Placental pericyte (primary cell): ENCODE measurements at places on chromosomes 5 and 9. TPM values are rescaled to one million over a fixed set of nuclear protein-coding genes. Genes with fewer than 3 reads are reported as not detected.

Gene MYOT
- not detected in 2 replicates for total RNA-seq

Gene AP3S1
- total RNA-seq: 84.7 and 96.2 TPM in 2 replicates

Gene SEC24A
- 32.4 and 48.7 TPM in 2 replicates for total RNA-seq

Gene SHOC1
- under 0.01 and 0.14 TPM in 2 replicates for total RNA-seq

Gene PLAC8L1
- total RNA-seq: not detected in 2 replicates

Gene RFK
- total RNA-seq: 16.9 and 29.5 TPM in 2 replicates

Gene DCTN3
- total RNA-seq: 68.3 and 81.2 TPM in 2 replicates

Gene ANXA2R
- total RNA-seq: 2.0 and 3.4 TPM in 2 replicates

Gene NIM1K
- 0.43 and 0.44 TPM in 2 replicates for total RNA-seq

Gene SLC25A2
- 0.44 and 2.0 TPM in 2 replicates for total RNA-seq

Gene CCNI2
- total RNA-seq: not detected in 2 replicates

Gene PIGO
- total RNA-seq: 18.5 and 22.3 TPM in 2 replicates

Gene SHROOM1
- 2.0 and 8.9 TPM in 2 replicates for total RNA-seq

Gene AQP7
- 0.44 TPM in 1 of 2 replicates, not detected in the other for total RNA-seq

Gene SPINK13
- not detected in 2 replicates for total RNA-seq

Gene UNC5A
- total RNA-seq: under 0.01 TPM in 1 of 2 replicates, not detected in the other

Gene GZMA
- not detected in 2 replicates for total RNA-seq

Gene FBXW5
- 198 and 213 TPM in 2 replicates for total RNA-seq

Gene BARX1
- not detected in 2 replicates for total RNA-seq

Gene KCNT1
- total RNA-seq: not detected in 2 replicates

Gene CERCAM
- 77.3 and 148 TPM in 2 replicates for total RNA-seq

Gene SPINK5
- under 0.01 TPM in 1 of 2 replicates, not detected in the other for total RNA-seq

Gene IFNB1
- total RNA-seq: not detected in 2 replicates

Gene NIPAL4
- 0.57 and 1.8 TPM in 2 replicates for total RNA-seq

Gene EPB41L4A
- total RNA-seq: 0.22 and 0.29 TPM in 2 replicates

Gene ZNF608
- 5.5 and 11.5 TPM in 2 replicates for total RNA-seq

Gene CDH10
- total RNA-seq: 0.29 TPM in 1 of 2 replicates, not detected in the other

Gene SPATA31D4
- not detected in 2 replicates for total RNA-seq

Gene CCL21
- total RNA-seq: not detected in 2 replicates

Gene GEMIN5
- 9.6 and 26.8 TPM in 2 replicates for total RNA-seq

Gene INSL6
- total RNA-seq: 0.22 TPM in 1 of 2 replicates, not detected in the other

Gene RASEF
- total RNA-seq: 0.44 and 0.57 TPM in 2 replicates
